D721Med (cell line): ENCODE measurements at places on chromosomes 12 and 14.
A peak's percentile ranks its signal among the peaks of the same experiment; 100 is the strongest.

DNA sequence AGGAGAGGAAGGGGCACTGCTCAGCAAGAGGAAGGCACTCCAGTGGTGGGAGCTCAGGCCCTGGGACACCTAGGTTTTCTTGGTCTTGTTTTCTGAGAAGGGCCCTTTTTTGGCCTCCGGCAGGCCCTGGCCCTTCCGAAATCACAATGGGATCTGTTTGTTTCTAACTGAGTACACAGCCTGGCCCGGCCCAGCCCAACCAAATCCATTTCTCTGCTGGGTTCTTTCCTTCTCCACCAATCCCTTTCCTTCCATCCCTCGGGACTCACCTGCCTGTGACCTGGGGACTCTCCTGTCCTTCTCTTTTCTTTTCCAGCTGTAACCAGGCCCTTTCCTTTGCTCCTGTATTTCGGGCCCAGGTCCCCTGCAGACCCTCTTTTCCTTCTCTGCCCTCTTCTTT is 18.6 kb downstream of the TEAD4 start:
- DNase-seq, result no peak

GRCh38 chr14:22276913-22277816 is 311.9 kb downstream of the DAD1 start:
- DNase-seq, result no peak

GRCh38 chr14:71713016-71713415 is 219.2 kb upstream of the RGS6 start:
- DNase-seq, result no peak

- no peak for DNase-seq
Measured at GRCh38 chr14:31746326-31746725, 185.1 kb downstream of the NUBPL start.

- no peak for DNase-seq
Measured at GRCh38 chr12:3694673-3695072, 58.2 kb downstream of the CRACR2A start.

- DNase-seq, result no peak
Measured at GRCh38 chr12:3311027-3311402, 180.0 kb upstream of the PRMT8 start.

GRCh38 chr12:99418379-99418778 is 229.2 kb upstream of the GARIN6 start:
- DNase-seq, result no peak

DNA sequence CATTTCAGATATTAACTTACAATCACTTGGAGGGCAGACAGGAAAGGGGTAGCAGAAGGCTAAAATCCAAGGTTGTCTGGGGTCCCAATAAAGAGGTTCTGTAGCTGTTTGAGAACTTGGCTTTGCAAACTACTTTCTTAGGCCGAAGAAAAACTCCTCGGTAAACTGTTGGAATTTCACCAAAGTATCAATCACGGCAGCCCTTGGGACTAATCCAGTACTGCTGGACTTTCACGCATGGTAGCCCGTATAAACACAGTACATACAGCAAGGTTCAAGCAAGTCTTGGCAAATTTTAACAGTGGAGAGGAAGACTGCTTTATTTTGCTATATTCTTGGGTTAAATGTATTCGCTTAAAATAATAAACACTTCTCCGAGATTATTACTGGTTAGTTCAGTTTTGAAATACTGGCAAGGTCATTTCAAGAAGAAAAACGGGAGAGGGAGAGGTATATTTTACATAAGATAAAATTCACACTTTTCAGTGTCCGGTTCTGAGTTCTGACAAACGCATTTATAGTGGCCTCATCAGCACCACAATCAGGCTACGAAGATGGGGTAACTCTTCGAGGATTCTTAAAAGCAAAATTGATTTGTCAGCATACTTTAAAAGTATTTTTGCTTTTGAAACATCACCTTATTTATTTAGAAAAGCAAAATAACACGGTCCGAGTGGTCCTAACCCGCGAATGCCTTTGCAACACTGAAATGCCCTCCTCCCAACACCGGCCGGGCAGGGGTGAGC is 1.3 kb downstream of the SETD3 start:
- DNase-seq, result no peak

GRCh38 chr14:60720962-60721325 is 3.2 kb downstream of the SIX4 start:
- no peak for DNase-seq

DNA sequence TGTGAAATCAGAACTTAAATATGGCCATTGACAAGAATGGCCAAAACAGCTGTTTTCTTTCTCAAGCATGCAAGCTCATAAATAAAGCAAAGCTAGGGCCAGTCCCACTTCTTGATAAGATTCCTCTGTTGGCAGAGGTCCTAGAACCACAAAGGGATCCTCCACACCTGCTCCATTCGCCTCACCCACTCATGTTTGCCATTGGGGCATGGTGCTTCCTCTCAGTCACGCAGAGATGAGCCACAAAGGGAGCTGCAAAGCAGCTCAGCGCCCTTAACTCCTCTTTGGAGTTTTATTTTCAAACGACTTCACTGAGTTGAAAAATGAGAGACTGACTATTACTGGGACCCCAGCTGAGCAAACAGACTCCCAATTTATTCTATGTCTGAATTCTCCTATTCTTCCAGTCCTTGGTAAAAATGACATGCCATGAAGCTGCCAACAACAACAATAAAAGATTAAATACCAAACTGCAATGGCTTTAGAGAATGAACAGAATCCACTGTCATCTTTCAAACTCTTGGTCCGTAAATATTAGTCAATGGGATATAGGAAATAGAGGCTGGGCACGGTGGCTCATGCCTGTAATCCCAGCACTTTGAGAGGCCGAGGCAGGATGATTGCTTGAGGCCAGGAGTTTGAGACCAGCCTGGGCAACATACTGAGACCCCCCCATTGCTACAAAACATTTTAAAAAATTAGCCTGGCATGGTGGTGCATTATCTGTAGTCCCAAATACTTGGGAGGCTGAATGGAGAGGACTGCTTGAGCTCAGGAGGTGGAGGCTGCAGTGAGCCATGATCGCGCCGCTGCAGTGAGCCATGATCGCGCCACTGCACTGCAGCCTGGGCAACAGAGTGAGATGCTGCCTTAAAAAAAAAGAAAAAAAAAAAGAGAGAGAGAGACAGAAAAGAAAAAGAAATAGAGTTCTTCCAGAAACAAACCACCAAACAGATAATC is 16.4 kb downstream of the MANSC1 start:
- no peak for DNase-seq

GRCh38 chr14:74475678-74476077 is 17.4 kb downstream of the NPC2 start:
- DNase-seq, result peak; percentile 49

DNA sequence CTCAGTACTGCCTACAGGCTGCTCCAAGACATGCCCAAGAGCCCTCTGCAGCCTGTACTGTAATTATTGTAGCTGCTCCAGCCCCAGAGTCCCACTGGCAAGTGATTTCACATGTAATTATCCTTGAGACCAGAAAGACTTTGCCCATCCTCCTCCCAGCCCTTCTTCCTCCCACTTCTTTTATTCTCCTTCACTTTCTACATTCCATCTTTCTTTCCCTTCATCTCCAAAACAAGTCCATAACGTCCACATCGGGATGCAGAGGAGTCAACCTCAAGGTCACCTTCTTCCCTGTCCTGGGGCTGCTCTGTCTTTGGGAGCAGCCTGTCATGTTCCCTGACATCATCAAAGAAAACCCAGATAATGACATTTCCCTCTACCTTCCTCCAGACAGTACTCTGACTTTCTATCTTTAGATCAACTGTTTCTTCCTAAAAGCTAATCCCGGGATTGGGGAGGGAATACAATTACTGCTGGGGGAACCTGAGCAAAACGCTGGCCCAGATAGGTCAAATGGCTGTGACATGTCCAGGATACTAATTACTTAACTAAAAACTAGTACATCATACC is 39.1 kb downstream of the SLC8A3 start:
- no peak for DNase-seq

- DNase-seq, result no peak
Measured at GRCh38 chr12:47286676-47287075, 206.9 kb upstream of the AMIGO2 start.

- no peak for DNase-seq
Measured at GRCh38 chr14:48616931-48617330, 941.5 kb upstream of the MDGA2 start.

DNA sequence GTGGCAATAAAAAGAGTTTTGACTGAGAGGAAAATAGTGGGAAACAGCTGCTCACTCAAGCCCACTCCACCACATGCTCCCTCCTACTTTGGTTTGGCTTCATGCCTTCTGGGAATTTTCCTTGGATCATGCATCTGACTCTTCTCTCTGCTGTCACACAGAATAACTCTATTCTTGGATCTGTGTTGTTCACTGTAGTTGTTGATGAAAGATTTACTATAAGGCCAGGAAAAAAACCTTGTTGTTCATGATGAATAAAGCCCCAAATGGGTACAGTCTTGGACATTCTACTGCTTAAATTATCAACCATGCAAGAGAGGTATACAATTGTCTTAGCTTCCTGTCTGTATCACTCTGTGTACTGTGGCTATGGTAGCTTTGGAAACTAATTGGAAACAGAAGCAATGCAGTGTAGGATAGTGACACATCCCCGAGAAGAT is 70.5 kb downstream of the TMX1 start:
- no peak for DNase-seq

DNA sequence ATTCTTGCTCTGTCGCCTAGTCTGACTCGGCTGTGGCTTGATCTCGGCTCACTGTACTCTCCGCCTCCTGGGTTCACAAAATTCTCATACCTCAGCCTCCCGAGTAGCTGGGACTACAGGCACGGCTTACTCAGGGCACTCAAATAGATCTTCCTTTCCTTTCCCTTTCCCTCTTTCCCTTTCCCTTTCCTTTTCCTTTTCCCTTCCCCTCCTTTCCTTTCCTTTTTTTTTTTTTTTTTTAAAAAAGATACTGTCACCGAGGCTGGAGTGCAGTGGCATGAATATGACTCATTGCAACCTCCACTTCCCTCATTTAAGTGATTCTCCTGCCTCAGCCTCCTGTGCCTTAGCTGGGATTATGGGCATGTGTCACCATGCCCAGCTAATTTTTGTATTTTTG is 86.0 kb downstream of the AEBP2 start:
- DNase-seq, result no peak

- DNase-seq, result no peak
Measured at GRCh38 chr14:93073358-93073707, 42.4 kb downstream of the ITPK1 start.

GRCh38 chr12:131988054-131988796 is 38.5 kb downstream of the EP400 start:
- DNase-seq, result no peak

DNA sequence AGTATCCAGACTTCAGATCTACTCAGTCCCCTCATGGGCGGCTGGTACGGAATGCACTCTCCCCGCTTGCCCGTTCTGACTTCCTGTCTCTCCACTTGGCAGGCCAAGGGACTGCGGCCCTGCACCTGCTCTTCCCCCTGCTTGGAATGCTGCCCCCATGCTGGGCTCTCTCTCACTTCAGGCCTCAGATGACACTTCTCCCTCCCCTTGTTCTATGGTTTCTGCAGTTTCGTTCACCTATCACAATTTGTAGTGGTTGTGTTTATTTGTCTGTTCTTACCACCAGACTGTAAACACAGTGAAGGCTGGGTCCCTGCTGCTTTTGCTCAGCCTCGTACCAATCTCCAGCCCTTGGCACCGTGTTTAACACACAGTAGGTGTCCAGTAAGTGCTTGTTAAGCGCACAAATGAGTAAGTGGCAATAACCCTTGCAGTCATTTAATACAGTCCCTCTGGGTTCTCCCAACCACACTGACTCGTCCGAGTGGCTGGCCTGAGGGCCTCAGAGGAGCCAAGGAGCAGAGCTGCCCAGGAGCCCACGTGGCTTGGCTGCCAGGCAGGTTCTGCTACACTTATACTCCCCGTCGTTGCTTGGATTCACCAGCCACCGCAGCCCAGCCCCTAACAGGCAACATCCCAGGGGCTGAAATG is 11.8 kb downstream of the SLC6A12 start:
- no peak for DNase-seq

DNA sequence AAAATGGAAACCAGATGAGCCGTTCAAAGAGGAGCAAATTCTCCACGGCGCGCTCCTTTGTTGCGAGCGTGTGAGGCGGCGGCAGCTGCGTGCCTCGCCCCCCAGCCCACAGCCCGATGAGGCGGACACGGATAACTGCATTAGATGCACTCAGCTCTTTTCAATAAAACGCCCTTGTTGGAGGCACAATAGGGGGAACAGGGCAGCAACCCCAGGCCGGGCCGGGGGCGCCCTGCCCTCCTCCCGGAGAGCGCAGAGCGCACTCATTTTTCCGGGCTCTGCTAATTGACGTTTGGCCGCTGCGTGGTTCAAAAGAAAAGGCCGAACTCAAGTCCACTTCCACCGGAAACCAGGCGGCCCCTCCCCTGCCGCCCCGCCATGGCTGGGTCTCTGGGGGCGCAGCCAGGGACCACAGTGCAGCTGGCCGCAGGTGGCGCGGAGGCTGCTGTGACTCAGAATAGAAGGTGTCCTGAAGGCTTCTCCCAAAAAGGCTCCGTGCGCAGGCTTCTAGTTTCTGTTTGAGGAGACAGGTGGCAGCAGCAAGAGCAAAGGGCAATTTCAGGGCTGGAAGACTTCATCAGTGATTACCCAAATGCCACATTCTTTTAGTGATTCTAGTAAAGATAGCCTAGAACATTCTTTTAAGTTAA is 29.0 kb upstream of the SMOC1 start:
- no peak for DNase-seq

DNA sequence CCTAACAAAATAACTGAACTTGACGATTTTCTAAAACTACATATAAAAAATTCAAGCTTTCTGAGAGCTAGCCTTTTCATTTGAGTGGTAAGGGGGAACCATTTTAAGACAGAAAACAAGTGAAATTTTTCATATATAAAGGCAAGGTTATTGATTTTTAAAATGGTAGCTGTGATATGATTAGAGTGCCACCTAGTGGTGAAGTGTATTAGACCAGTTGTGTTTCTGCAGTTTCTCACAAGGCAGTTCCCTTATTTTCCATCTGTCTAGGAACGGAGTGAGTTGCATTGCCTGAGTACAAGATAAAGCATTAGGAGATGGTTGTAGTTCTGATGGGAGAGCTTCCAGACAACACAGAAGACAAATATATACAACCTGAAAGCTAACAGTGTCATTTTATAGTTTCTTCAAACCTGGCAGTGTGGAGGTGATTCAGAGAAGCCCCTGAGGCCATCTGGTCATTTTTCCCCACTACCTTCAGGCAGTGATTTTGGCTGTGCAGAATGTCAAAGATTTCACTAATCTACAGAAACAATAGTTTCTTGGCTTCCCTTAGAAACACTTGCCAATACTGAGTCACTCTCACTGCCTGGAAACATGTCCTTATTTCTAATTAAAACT is 180.8 kb downstream of the C12orf50 start:
- DNase-seq, result no peak

DNA sequence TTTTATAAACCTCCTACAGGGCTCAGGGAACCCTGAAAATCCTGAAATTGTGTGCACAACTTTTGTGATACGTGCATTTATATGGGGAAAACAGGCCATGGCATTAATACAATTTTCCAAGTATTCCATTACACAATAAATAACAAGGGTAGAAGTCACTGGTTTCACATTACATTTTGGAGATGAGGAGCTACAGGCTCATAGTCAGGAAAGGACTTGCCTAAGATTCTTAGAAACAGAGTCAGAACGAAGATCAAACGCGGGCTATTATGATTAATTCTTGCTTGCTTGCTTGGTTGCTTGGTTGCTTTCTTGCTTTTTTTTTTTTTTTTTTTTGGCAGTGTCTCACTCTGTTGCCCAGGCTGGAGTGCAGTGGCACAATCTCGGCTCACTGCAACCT is 16.7 kb downstream of the NOS1 start:
- no peak for DNase-seq

- DNase-seq, result no peak
Measured at GRCh38 chr14:59772233-59772632, 98.3 kb downstream of the RTN1 start.

- DNase-seq, result no peak
Measured at GRCh38 chr14:99574099-99574880, 29.7 kb downstream of the CCDC85C start.
